ENCODE measurements at places on chromosomes 2 and 18.

- peak; percentile 33 for DNase-seq
Observed at GRCh38 chr2:88054782-88055370, 707 bp downstream of the KRCC1 start.

DNA sequence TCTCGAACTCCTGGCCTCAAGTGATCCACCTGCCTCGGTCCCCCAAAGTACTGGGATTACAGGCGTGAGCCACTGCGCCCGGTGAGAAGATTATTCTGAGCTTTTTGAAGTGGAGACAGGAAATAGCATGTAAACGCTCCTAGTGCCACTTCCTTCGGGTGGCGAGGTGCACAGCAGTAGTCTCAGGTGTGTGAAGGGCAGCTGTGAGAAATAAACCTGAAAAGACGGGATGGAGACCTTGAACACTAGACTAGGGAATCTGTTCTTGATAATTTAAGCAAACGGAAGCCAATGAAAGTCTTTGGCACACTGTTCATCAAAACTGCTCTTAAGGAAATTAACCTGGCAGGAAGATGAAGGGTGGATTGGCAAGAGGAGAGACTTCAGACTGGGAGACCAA is 439 bp upstream of the PLEKHH2 start:
- DNase-seq = no peak

GRCh38 chr2:157359628-157360027 is 34.0 kb upstream of the ERMN start:
- DNase-seq = no peak

- DNase-seq = no peak
Observed at GRCh38 chr18:76495435-76496193, 572 bp upstream of the ZNF516 start.

DNA sequence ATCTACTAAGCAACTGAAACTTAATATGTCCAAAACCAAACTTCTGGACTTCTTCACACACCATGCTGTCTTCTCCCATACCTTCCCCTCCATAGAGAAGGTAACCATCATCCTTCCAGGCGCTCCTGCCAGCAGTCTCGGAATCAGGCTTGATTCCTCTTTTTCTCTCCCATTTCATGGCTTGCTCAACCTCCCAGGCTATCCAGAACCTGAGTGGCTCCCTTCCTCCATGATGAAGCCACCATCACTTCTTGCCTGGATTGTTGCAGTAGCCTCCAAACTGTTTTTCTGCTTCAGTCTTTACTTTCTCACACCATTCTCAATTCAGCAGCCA is 40.1 kb upstream of the NDUFV2 start:
- DNase-seq = no peak

DNA sequence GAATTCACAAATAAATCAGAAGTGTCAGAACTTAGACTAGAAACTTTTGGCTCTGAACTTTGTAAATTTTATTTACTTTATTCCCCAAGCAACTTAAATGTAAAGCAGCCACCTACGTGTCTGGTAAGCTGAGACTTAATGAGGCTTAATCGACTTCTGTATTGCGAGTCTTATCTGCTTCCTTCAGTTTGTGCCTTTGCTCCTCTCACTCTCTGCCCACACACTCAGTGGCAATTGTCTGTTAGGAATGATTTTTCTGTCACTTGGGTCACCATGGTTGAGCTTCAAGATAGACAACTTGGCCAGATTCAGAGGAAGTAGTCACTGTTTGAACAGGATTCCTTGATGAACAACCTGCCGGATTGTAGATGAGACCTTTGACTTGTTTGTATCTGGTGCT is 691.4 kb upstream of the FSHR start:
- DNase-seq = no peak

- no peak for DNase-seq
Observed at GRCh38 chr2:161994761-161995520, 79.1 kb downstream of the DPP4 start.

GRCh38 chr18:59874166-59874565 is 25.6 kb upstream of the PMAIP1 start:
- DNase-seq = peak; percentile 78

- no peak for DNase-seq
Observed at GRCh38 chr2:102042196-102043081, 50.7 kb downstream of the IL1R2 start.

DNA sequence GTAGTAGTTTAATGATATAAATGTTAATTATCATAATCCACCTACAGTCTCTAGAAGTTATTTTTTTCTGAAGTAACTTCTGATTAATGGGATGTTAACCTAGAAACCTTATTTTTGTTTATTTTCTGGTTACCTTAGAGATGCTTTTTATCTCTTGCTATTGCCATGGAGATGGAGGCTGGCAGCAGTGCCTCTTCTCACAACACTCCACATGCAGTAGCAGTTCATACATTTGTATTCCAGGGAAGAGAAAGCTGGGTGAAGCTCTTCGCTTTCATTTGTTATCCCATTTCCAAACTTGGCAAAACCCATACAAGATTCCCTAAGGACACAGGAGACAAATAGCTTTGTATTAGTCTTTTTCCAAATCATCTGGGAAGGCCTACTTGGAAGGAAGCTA is 1794.1 kb upstream of the LRRTM1 start:
- no peak for DNase-seq

DNA sequence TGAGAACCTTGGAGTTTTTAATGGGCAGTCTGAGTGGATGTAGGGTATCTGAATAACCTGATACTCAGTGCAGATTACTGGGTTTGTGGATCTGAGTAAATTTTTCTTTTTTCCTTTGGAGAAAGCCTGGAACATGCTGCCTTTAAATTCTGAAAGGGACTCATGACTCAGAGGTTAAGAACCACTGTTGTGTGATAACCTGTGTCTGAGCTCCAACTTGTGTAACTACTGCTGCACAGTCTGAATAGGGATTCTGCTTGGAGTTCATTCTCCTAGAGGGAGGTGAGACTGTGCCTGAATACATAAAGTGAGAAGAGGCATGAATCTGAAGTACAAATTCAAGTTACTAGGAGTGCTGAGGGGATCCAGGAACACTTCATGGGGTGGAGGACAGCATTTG is 36.2 kb downstream of the KDM3A start:
- DNase-seq = no peak

GRCh38 chr2:235511187-235511661 is 17.4 kb downstream of the AGAP1 start:
- DNase-seq = peak; percentile 90

- no peak for DNase-seq
Observed at GRCh38 chr2:240949791-240950705, 43.9 kb downstream of the CROCC2 start.

- no peak for DNase-seq
Observed at GRCh38 chr18:7598167-7599047, 31.3 kb downstream of the PTPRM start.

DNA sequence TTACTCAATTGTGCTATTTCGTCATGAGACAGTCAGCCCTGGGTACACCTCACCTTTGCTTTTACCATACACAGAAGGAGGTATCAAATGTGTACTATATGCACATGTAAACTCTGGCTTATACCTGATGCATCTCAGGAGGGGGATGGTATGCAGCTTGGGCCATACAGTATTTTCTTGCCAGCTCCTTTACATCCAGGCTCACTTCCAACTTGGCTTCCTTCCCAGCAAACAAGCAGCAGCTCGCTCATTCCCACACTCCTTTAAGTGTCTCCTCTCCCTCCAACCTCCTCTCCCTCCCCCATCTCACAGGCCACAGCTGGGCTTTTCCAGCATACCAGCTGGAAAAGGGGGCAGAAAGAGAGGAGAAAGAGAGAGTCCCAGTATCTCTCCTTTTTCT is 9.6 kb downstream of the MARCHF4 start:
- DNase-seq = peak; percentile 54

DNA sequence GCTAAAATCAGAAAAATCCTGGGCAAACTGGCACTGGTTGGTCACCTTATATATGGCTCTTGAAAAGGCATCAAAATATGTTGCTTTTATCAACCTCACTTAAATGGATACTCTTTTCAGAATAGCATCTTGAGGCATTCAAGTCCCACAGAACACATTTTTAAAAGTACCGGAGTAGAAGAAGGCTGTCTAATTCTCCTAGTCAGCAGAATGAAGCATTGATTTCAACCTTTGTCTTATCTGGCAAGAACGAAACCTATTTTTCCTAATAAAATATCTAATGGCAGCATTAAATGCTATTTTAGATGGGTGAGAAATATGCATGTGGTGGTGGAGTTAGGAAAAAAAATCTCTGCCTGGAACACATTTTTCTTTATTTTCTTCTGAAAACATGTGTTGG is 27.8 kb downstream of the TMEFF2 start:
- DNase-seq = no peak

- no peak for DNase-seq
Observed at GRCh38 chr18:13260935-13261640, 42.5 kb downstream of the LDLRAD4 start.

GRCh38 chr2:236607471-236608187 is 38.0 kb downstream of the ACKR3 start:
- peak; percentile 47 for DNase-seq

- DNase-seq = no peak
Observed at GRCh38 chr18:65761636-65762295, 11.0 kb downstream of the CDH7 start.

DNA sequence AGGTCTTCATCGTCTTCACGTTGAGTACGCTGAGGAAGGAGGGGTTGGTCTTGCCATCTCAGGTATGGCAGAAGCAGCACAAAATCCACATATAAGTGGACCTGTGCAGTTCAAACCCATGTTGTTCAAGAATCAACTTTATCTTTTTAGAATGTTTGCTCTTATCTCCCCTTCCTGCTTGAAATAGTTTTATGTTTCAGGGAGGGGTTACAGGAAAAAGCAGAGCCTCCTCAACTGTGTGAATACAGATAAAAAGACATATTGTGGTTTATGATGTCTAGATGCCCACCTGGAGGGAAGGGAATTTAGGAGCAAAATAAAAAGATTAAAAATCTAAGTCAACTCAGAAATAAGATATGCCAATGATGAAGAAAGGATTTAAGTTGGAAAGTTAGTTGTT is 75.9 kb downstream of the VRK2 start:
- no peak for DNase-seq
